Activated T-helper 1 cell treated with anti-CD3 and anti-CD28 coated beads, Interleukin-12 subunit alpha, Interleukin-12 subunit beta, Interleukin-2, Interleukin-4 antibody, amounts not matched to agents 30 ng/mL and 10 ng/mL and 1 ng/mL, durations not matched to agents 14 hours and 24 hours and 36 hours (primary cell): ENCODE measurements at places on chromosomes 6 and 20.
A peak's percentile ranks its signal among the peaks of the same experiment; 100 is the strongest.

DNA sequence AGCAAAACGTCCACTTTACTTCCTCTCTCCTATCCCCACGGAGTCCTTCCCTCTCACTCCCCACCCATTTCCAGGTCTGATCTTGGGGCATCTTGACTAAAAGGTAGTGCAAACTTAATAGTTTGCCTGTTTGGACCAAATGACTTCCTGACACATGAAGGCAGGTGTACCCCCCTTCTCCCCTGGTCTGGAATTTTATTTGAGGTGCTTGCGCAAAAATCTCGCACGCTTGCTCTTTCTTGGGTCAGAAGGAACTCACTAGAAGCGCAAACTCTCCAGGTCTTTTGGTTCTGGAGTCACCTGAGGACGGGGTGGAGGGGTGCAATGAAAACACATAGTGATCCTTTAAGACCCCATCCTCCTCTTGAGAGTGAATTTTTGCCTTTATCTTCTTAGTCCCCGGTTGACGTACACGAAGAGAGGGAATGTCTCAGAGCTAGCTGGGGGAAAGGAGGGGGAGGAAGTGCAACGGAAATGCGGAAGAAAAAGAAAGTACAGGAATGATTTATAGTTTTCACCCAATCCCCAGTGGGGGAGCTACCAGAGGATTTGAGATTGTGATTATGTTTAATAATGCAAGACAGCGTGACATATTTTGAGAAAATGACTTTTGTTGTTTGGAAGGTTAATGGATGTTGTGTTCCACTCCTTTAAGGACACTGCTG, 4.9 kb downstream of the ADGRB3 start:
- no peak for DNase-seq

- DNase-seq = no peak
These were observed 78.5 kb downstream of the RAMACL start for GRCh38 chr6:166507809-166508564.

DNA sequence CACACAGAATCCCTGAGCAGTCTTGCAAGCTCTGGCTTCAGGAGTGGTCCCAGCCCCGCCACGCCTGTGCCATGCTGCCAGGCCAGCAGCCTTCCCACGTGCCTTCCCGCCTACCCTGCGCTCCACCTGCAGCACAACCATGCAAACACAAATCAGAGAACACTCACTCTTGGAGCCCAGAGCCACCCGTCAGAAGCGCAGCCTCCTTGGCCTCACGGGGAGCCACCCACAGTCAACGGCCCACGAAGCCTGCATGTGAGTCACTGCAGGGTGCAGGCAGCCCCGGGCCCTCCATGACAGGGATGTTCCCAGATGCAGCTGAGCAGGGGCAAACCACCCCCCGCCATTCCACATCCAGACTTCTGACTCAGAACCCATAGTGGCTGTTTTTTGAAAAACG, 217.0 kb downstream of the DLL1 start:
- DNase-seq = no peak

GRCh38 chr6:8212720-8213434, 110.5 kb upstream of the EEF1E1 start:
- DNase-seq = no peak

GRCh38 chr20:46681032-46681854, 8.0 kb downstream of the TP53RK start:
- DNase-seq = peak; percentile 57

DNA sequence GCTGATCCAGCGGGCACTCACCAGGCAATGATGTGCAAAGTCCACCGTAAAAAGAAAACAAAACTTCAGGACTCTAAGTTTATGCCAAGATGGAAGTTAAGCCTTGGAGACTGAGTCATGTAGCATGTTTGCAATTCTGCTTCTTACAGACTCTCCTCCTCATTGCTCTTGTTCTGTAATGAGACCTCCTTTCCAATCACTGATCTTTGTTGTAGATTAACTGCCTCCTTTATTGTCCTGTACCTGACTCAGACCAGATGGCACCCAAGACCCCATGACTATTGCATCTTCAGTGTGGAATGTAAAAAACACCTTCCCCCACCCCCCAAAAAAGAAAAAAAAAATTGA, 11.2 kb downstream of the NEU1 start:
- no peak for DNase-seq

DNA sequence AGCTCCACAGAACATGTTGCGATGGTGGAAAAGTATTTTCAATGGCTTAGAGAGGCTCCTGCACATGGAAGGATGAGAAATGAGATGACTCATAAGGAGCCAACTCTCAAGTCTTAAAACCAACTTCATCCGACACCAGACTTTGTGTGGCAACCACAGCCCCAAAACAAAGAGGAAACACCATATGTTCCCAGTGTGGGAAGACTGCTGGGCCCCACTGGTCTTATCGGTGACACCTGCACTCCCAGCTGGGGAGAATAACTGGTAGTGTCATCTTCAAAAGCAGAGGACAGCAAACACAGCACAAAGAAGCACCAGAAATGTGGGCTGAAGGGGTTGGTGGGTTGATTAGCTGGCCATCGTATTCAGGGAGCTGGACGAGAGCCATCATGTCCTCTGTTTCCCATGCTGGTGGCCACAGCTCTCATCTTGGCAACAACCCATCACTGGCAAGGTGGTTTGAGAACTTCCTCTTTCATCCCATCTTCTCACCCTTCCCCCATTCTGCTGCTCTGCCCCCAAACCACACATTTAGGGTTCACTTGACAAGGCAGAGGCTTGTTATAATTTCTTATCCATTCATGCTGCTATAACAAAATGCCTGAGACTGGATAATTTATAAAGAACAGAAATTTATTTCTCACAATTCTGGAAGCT, 46.0 kb upstream of the TASP1 start:
- DNase-seq = no peak

DNA sequence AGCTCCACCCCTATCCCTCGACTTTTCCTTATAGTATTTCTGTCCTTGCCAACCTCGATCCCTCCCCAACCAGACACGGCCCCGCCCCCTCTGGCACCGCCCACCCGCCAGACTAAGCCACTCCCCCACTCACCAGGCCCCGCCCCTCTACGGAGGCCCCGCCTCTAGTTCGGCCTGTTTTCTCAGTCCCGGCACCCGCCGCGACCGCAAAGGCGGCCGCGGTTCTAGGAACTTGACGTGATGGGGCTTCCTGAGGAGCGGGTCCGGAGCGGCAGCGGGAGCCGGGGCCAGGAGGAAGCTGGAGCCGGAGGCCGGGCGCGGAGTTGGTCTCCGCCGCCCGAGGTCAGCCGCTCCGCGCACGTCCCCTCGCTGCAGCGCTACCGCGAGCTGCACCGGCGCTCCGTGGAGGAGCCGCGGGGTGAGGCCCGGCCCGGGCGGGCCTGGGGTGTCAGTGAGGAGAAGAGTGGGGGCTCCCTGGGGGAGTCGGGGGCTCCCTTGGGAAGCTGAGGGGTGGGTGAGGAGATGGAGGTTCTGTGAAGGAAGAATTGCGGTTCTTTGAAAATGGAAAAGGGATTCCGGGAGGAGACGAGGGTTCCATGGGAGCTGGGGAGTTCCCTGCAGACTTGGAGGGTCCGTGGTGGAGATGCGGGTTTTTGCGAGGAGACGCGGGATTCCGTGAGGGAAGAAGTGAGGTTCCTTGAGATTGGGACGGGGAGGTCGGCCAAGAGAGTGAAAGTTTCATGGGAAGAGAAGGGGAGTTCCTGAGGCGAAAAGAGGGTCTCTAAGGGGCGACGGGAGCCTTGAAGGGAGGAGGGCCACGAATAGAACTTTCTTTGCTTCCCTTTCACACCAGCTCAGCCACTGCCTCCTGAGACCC, at the start of gene ACSS2:
TSS of gene ACSS2 (plus strand) at position 207 of the 877 bp plus-strand sequence. CDS start at position 241, 34 bp downstream.
- DNase-seq = peak; percentile 95

- DNase-seq = no peak
These were observed 1138.9 kb upstream of the ADGRB3 start for GRCh38 chr6:67496191-67496590.

DNA sequence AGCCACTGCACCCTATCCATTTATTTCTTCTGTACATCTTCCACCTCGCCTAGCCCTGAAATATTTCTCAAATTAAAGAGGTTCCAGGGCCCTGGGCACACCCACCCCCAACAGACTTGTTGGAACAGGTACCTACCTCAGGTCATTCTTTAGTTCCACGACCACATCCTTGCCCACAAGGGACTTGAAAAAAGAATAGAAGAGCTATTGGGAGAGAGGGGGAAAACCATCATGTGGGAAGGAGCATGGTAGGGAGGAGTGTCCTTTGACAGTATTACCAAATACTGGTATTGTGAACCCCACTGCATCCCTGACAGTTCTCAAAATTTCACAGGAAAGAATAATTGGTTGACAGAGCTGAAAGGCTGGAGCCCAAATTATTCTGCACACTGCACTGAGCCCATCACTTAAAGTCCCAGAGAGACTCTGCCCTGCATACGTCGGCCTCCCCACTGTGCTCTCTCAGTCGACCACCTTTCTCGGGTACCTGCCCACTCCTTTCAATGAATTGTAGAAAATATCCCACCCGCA, 762 bp downstream of the LSM2 start:
- no peak for DNase-seq

DNA sequence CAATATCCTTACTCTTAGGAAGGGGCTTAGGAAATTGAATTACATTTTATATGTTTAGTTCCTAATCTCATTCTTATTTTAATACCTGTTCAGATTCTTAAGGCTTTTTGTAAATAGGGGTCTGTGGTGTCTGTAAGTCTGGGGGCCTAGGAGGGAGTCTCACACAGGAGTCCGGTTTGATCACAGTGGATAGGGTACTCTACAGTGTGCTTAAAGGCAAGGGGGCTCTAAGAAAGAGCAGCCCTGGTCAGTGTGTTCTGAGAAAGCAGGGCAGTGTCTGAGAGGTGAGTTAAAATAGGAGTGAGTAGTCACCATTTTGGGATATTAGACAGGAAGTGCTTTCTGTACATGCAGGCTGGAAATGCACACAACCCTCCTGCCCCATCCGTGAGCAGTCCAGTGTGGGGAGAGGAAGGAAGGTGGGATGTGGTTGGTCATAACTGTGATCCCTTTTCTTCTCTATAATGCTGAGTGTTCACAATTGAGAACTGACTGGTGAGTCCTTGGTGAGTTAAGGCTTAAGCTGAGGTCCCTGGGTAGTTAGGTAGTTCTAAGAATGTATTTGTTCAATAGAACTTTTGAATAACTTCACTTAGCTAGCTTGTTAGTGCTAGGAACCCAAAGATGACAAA, 50.0 kb downstream of the CDKAL1 start:
- no peak for DNase-seq

- DNase-seq = no peak
These were observed 310.7 kb downstream of the EYA4 start for GRCh38 chr6:133551847-133552341.

DNA sequence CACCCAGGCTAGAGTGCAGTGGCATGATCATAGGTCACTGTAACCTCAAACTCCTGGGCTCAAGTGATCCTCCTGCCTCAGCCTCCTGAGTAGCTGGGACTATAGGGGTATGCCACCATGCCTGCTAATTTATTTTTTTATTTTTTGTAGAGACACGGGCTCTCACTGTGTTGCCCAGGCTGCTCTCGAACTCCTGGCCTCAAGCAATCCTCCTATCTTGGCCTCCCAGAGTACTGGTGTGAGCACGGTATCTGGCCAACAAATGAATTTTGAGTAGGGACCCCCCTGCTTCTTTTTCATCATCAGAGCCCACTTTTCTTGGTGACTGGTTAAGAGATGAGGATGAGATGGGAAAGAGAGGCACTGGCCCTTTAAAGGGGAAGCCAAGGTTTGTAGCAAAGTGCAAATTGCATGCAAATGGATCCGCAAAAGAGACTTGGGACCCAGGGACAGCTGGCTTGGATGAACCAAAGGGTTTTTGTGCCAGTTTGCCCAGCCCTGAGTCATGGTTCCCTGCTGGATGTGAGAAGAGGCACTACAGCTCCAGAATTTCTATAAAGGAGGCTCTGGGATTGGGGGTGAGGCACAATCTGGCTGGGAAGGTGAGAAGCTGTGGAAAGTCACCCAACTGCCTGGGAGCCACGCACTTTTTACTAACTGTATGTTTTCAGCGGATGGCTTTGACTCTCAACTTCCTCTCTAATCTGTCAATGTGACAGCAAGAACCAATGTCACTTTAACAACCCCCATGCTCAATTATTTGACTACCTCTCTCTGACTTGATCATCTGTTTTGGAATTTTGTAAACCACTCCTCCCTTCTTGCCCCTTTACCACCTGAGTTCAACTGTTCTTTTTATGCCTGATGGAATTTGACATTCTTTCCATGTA, 58.7 kb upstream of the RNF24 start:
- no peak for DNase-seq

DNA sequence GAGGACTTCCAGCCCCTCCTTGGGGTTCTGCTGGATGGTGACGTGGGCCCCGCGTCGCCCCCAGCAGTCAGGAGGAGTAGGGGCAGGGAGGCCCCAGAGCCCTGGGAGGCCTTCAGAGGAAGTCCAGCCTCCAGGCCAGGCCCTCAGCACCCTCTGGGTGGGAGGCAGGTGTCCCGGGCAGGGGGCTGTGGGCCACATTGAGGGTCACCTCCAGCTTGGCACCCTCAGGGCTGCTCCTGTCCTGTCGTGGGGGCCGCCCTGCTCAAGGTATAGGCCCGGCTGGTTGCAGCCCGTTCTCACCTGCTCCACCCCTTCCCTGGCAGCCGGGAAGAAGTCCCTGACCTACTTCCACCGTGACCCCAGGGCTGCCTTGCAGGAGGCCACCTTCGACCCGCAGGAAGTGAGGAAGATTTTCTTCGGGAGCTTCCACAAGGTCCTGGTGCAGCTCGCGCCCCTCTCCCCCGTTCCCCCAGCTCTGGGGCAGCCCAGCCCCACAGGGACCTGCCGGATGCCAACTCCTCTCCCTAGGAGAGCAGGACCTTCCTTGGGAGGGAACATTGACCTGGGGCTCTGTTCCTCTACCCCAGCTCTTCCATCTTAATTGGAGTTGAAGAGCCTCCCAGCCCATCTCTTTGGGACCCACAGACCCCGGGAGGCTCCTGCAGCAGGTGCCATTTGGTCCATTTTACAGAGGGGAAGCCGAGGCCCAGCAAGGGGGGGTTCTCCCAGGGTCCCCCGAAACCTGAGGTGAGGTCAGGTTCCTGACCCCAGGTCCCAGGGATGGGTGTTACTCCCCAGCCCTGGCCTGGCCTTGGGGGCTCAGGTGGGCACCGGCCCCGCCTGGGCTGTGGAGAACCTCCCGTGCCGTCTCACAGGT, 26.4 kb downstream of the COL20A1 start:
- no peak for DNase-seq

DNA sequence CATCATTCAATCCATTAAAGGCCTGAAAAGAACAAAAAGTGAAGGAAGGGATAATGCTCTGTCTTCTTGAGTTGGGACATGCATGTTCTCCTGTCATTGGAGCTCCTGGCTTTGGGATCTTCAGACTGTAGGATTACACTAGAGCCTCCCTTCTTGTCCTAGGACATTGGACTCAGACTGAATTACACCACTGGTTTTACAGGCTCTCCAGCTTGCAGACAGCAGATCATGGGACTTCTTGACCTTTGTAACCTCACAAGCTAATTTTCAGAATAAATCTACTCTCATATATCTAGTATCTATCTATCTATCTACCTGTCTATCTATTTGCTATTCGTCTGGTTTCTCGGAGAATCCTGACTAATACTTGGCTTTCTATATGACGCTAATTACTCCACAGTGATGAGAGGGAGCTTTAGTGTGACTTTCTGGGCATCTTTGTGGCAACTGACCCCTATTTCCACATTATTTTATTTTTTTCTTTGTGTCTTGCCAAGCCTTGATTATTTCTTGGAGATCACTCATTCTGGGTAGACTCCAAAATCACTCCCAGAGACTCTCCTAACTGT, 151.9 kb upstream of the ZNF184 start:
- no peak for DNase-seq
